ENCODE measurements at places on chromosomes 5 and 9.

GRCh38 chr5:115033861-115034260 is 135.8 kb downstream of the TRIM36 start:
- no peak for DNase-seq

DNA sequence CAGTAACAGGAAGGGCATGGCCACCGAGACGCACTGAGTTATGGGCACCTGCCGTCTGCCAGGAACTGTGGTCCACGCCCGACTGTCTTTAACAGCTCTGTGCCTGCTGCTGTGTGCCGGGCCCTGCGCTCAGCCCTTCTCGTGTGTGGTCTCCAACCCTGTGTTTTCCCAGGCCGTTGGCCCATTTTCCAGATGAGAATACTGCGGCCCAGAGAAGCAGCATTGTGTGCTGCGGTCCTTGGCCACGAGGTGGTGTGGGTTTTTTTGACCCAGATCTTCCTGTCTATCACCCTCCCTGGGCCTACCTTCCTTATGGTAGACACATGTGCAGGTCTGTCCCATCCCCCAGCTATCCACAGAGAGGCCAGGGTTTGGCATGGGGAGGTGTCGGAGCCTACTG is 47.0 kb downstream of the RXRA start:
- DNase-seq, result no peak

DNA sequence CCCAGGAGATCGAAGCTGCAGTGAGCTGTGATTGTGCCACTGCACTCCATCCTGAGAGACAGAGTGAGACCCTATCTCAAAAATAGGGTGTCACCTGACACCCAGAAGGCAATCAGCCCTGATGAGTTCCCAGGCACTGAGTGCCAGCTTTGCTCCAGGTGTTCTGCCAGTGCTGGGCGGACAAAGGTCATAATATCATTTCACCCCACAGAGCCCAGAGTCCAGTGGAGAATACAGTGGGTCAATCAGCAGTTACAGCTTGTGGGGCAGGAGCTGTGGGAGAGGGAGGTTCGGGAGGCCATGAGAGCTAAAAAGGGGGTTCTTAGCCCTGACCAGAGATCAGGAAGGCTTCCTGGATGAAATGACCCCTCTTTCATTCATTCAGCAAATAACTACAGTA is 24.4 kb upstream of the SH3RF2 start:
- no peak for DNase-seq

DNA sequence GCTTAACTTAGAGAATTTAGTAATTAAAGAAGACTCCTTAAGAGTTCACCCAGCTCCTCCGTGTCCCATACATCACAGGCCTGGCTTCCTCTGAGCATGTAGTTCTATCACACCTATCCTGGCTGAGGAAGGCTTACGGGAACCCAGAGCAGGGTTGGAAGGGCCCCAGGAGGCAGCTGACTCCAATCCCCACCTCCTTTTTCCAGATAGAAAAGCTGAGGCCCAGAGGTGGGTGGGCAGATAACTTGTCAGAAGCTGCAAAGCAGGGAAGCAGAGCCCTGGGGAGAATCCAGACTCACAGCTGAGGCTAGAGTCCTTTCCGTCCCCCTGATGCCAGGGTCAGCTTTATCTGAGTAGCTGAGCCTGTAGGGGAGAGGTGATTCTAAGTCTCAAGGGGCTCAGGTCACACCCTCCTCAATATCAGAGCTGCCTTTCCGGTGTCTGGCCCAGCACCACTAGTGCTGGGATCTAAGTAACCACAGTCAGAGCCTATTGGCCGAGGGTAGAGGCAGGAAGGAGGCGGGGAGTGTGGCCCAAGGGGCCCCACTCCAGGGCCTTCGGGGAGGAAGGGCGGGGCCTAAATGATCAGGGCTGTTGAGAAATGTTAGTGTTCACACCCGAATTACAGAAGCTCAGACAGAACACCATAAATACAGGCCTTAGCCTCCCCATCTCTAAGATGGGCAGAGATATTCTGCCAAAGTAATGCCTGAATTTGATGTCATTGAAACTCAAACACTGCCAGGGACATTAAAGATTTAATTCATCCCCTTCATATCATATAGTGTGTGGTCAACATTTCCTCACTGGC is 9.9 kb downstream of the CCDC69 start:
- peak; percentile 86 for DNase-seq

DNA sequence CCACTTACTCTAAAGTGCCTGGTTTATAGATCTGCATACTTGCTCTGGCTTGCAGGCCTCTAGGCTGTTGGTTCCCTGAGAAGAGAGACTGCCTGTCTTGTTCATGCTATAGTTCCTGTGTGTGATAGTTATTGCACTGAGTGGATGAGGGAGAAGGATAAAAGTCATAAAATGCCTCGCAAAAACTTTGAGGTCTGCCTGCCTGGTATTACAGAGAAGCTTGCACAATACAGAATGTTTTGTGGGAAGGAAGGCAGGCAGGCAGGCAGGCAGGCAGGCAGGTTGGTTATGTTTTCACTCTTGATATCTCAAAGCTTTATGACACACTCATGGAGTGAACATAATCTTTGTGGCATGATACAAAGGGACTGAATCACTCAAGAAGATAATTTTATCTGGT is 287.1 kb downstream of the SLIT3 start:
- no peak for DNase-seq

DNA sequence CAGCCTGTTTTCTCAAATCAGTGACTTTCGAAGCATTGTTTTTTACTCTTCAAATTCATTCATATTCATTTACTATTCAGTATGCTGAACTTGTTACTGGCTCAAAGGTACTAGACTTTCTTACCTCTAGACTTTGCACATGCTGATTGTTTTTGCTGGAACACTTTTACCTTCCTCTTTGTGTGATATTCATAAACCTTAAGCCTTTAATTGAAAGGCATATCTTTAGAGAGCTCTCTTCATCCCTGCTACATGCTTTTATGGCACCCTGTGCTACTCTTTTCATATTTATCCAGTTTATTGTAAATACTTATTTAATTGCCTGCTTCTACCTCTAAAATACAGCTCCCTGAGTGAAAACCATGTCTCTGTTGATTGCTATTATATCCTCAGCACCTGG is 48.7 kb upstream of the LRRC19 start:
- DNase-seq, result no peak

DNA sequence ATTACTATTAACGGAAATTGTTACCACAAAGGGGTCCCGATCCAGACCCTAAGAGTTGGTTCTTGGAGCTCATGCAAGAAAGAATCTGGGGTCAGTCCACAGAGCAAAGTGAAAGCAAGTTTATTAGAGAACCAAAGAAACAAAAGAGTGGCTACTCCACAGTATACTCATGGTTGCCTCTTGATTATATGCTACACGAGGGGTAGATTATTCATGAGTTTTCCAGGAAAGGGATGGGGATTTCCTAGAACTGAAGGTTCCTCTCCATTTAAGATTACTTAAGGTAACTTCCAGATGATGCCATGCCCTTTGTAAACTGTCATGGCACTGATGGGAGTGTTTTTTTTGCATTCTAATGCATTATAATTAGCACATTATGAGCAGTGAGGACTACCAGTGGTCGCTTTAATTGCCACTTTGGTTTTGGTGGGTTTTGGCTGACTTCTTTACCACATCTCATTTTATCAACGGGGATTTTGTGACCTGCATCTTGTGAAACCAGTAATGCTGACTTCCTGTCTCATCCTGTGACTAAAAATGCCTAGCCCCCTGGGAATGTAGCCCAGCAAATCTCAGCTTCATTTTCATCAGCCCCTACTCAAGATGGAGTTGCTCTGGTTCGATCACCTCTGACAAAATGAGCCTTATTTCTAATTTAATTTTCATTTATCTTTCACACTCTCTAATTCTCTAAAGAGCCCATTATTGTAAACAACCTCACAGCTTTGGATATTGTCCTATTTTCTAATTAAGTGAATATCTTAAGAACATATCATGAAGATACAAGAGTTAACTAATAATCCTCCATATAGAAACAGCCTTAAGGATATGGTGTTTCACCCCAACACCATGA is 336.3 kb downstream of the RASEF start:
- no peak for DNase-seq

- DNase-seq, result no peak
These were observed 215.7 kb upstream of the ELL2 start for GRCh38 chr5:96177303-96177869.

DNA sequence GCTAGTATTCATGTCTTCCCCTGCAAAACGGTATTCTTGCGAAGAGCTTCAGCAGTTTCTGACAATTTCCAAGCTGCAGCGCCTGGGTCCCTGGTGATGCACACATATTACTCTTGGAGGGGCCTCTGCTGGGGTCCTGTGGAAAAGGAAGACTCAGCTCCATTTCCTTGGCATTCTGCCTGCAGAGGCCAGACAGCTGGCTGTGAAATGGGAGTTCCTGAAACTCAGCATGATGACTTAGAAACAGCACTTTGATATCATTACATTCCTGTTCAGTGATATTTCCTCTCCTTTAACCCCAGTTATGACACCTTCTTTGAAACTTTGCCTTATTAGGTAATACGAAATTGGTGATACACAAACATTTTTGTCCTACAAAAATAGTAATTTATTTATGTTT is 98.5 kb downstream of the APBA1 start:
- DNase-seq, result no peak

DNA sequence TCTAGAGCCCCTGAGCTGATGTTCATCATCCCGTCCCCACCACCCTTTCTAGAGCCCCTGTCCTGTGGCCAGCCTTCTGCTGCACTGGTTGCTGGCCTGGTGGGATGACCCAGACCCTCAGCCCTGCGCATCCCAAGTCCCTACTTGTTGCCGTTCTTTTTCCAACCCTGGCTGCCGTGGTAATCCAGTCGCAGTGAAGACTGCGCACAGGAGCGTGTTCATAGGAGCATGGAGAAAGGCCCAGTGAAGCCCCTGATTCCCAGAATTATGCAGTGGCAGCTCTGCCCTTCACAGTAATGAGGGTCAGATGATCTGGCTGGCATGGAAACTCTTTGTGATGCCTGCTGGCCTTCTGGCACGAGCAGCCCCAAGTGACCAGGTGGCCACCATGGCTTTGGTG is 183.3 kb downstream of the CACNA1B start:
- no peak for DNase-seq

DNA sequence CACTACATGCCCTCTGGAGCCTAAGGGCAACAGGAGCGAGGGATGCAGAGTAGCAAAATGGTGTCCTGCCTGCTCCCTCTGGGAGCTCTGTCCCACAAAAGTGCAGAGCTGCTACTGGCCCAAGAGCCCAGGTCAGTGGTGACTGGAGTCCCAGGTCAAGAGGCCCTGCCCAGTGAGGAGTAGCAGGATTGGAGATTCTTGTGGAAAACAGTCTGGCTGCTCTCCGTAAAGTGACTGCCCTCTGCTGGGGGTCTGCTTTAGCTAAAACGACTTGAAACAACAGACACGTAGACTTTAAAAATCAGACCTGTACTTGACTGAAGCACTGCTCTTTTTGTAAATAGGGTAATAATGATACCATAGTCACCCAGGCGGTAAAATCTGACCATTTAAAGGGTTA is 917.0 kb downstream of the MAT2B start:
- DNase-seq, result no peak

GRCh38 chr9:87554976-87555375 is 57.3 kb downstream of the DAPK1 start:
- no peak for DNase-seq

DNA sequence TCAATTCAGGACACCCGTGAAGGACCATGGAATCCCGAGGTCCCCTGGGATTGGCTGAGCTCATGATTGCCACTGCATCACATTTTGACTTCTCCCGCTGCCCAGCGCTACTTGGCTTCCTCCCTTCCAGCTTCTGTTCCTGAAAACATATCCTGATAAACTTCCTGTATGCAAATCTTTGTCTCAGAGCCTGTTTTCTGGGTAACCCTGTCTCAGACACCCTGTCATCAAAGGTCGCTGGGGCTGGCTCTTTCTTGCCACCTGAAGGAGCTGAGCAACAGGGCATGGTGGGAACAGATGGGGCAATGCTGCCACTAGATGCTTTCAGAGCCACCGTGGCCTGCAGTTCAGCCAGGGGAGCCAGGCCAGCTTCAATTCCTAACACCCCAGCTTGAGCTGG is 154.3 kb upstream of the TBC1D2 start:
- DNase-seq, result no peak

- DNase-seq, result no peak
These were observed 3.0 kb downstream of the HNRNPAB start for GRCh38 chr5:178207183-178207916.

GRCh38 chr5:177005619-177006264 is 837 bp downstream of the UIMC1 start:
- DNase-seq, result peak; percentile 47

- DNase-seq, result no peak
These were observed 54.6 kb upstream of the ECM2 start for GRCh38 chr9:92590377-92590776.

GRCh38 chr9:7150153-7150890 is 392.5 kb downstream of the KDM4C start:
- peak; percentile 28 for DNase-seq

DNA sequence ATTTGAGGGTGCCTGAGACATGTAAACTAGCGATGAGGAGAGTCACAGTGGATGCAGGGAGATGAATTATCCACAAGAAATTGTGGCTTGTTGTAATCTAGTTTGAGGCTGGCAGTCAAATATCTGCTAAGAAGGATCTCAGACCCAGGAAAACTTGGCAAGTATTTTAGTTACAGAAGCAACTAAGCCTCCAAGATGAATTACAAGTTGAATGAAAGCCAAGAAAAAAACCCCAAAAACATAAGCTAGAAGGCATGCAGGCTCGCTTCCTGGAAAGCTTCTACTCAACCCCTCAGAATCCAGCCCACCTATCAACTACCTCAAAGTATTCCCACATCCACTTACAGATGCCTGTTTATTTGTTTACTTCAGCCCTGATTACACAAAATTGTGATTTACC is 696.9 kb downstream of the MAT2B start:
- DNase-seq, result no peak

DNA sequence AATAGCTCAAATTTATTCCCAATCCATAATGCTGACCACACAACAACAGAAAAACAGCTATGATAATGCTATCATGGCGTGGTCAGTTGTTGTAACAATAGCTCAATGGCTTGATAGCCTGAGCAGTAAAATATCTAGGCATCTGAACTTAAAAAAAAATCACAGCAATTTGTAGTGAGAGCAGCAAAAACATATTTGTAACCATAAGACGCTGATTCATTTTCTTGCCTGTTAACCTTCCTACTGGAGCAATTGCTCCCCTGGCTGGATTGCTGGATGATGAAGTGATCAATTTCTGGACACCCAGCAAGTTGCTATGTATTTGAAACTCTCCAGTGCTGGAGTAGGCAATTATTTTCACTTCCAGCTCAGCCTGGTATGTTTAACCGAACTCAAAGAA is 115.1 kb downstream of the PCSK1 start:
- no peak for DNase-seq

- DNase-seq, result no peak
These were observed 1246.0 kb upstream of the DMAC1 start for GRCh38 chr9:9045572-9045971.
